ENCODE measurements at places on chromosomes 7 and 10. TPM values are rescaled to one million over a fixed set of nuclear protein-coding genes. Genes with fewer than 3 reads are reported as not detected.

CHST3 gene
- 10.0 TPM for total RNA-seq

HOXA1 gene
- not detected for total RNA-seq

CFAP46 gene
- 1.3 TPM for total RNA-seq

GRCh38 chr7:137664846-137665245 is 181.9 kb downstream of the DGKI start:
- H3K27me3 ChIP-seq: peaks cover 5% of the 10 kb centered on the region
- no peaks in the 10 kb centered on the region for H3K4me1 ChIP-seq
- no peaks in the 10 kb centered on the region for H3K36me3 ChIP-seq
- no peak overlapping the region for H3K4me3 ChIP-seq
- no peak for DNase-seq

DNA sequence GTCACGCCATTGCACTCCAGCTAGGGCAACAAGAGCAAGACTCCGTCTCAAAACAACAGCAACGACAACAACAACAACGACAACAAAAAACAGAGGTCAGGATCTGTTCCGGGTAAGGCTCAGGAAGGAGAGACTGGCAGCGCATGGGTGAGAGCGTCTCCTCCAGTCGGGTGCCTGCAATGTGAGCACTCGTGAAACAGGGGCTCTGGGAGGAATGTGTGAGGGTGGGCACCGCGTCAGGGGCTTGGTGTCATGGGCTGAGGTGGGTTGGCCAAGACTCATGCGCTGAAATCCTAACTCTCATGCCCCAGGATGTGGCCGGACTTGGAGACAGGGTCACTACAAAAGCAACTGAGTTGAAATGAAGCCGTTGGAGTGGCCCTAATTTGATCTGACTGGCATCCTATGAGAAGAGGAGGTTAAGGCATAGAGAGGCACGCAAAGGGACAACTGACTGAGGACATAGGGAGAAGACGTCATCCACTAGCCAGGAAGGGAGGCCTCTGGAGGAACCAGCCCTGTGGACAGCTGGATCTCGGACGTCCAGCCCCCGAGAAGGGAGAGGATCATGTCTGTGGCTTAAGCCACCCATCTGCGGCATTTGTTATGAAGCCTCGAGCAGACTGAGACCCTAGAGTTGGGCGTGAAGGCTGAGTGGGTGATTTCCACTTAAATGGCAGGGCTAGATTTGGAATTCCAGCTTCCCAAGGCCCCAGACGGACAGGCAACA is 241.5 kb upstream of the PITRM1 start:
- no peak for DNase-seq
- no peaks in the 10 kb centered on the region for H3K4me1 ChIP-seq
- H3K4me3 ChIP-seq: no peak overlapping the region
- H3K27ac ChIP-seq: no peak overlapping the region
- H3K36me3 ChIP-seq: no peaks in the 10 kb centered on the region

DNA sequence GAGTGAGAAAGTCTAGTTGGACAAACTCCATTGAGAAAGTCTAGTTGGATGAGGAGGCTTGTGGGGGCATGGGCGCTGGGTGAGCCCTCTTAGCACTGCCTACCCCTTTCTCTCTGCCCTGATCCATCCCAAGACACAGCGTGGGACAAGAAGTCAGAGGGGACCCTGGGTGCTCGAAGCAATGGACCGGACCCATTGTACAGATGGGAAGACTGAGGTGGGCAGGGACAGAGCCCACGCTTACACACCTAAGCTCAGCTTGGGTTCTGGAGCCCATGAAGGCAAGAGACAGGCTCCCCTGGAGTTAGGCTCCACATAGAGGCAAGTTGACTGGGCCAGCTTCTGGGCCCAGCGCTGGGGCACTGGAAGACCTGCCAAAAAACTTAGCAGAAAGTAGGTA is 126.8 kb upstream of the TNRC18 start:
- no peaks in the 10 kb centered on the region for H3K36me3 ChIP-seq
- no peak overlapping the region for H3K4me3 ChIP-seq
- H3K27ac ChIP-seq: no peak overlapping the region
- DNase-seq: no peak
- H3K27me3 ChIP-seq: no peaks in the 10 kb centered on the region
- H3K4me1 ChIP-seq: peaks cover 2% of the 10 kb centered on the region

- no peak overlapping the region for H3K27ac ChIP-seq
- DNase-seq: no peak
- peaks cover 78% of the 10 kb centered on the region for H3K36me3 ChIP-seq
- H3K4me3 ChIP-seq: no peak overlapping the region
Measured at GRCh38 chr7:154968336-154969001, 34.5 kb downstream of the PAXIP1 start.

DNA sequence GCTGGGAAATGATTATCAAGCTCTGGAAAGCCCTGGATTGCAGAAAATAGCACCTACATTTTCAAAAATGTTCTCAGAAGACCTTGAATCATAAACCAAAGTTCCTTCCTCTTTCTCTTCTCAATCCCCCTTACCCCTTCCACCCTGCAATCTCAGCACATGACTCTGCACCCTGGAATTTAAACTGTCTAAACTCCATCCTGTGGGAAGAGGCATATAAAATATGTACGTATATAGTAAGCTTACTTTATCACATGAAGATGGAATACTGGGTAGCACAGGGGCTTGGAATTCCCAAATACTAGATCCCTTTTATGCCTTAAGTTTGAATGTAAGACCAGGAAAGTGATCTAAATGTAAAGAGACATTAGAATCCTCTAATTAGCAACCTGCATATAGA is 7.7 kb downstream of the AGMO start:
- no peak overlapping the region for H3K4me3 ChIP-seq
- DNase-seq: no peak
- no peak overlapping the region for H3K27ac ChIP-seq
- H3K36me3 ChIP-seq: no peaks in the 10 kb centered on the region

GRCh38 chr10:5043716-5044115 is 40.1 kb upstream of the AKR1C2 start:
- peak; percentile 48 for DNase-seq
- H3K27me3 ChIP-seq: no peaks in the 10 kb centered on the region
- peak overlapping the region; percentile 98 for H3K27ac ChIP-seq
- H3K4me1 ChIP-seq: peaks cover 54% of the 10 kb centered on the region
- H3K4me3 ChIP-seq: no peak overlapping the region
- H3K36me3 ChIP-seq: no peaks in the 10 kb centered on the region

DNA sequence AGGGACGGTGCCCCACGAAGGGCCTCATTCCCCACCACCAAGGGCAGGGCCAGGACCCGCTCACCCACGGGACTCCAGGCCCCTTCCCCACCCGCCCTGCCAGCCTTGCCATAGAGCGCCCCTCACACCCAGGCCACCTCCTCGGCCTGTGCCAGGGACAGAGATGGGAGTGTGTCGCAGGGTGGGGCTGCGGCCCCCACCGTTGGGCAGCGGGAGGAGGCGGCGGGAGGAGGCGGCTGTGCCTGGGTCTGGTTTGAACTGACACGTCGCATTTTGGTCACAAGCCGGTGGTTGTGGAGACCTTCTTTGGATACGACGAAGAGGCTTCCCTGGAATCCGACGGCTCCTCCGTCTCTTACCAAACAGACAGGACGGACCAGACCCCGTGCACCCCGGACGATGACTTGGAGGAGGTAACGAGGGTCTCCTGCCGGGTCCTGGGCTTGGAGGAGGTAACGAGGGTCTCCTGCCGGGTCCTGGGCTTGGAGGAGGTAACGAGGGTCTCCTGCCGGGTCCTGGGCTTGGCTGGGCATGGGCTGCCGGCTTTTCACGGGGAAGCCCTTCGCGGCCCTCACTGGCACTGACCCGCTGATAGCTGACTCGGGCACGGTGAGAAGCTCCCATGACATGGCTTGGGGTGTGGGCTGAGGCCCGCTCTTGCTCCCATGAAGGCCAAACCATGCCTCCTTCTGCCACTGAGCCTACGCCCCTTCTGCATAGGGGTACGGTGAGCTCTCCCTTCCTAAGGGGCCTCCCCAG is 46.4 kb upstream of the DPYSL4 start:
- no peak overlapping the region for H3K4me3 ChIP-seq
- no peak overlapping the region for H3K27ac ChIP-seq
- no peaks in the 10 kb centered on the region for H3K27me3 ChIP-seq

DNA sequence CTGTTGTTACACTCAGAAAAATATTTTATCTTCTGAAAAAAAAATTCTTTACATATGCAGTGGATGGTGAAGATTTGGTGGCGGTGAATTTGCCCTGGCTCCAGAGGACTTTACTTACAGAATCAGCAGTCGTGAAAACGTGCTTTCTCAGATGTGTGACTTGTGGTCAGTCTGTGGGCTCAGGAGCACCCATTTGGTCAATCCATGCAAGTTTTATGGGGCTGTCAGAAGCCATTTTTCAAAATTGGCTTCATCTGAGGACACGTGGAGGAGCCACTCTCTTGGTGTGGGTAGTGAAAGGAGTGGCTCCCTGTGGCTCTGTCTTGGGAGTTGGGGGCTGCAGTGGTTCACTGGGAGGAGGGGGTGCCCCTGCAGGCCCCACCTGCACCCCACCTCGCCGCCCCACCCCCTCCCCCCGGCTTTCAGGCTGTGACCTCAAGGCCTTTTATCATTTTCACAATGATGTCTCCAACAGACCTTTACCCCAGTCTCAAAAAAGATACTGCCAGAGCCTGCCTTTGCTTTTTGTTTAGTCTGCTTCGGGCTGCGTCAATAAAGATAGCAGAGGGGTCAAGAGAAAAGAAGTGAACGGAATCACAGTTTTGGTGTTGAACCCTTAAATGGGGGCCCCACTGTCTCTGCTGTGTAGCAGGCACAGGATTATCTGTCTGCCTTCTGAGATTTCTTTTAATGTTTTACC is 137.4 kb downstream of the MGMT start:
- H3K4me1 ChIP-seq: peaks cover 8% of the 10 kb centered on the region
- H3K27me3 ChIP-seq: no peaks in the 10 kb centered on the region
- DNase-seq: no peak
- no peak overlapping the region for H3K4me3 ChIP-seq

GRCh38 chr10:69123306-69123746 is 652 bp upstream of the VPS26A start:
- DNase-seq: peak; percentile 77
- H3K4me1 ChIP-seq: peaks cover 4% of the 10 kb centered on the region
- H3K27me3 ChIP-seq: no peaks in the 10 kb centered on the region
- H3K36me3 ChIP-seq: no peaks in the 10 kb centered on the region

Measured in A673 (cell line).